ENCODE measurements at places on chromosomes 3 and 15.

- DNase-seq = no peak
Observed at GRCh38 chr3:46154311-46154710, 53.8 kb downstream of the CCR1 start.

GRCh38 chr3:55267206-55267930, 219.7 kb downstream of the WNT5A start:
- no peak for DNase-seq

DNA sequence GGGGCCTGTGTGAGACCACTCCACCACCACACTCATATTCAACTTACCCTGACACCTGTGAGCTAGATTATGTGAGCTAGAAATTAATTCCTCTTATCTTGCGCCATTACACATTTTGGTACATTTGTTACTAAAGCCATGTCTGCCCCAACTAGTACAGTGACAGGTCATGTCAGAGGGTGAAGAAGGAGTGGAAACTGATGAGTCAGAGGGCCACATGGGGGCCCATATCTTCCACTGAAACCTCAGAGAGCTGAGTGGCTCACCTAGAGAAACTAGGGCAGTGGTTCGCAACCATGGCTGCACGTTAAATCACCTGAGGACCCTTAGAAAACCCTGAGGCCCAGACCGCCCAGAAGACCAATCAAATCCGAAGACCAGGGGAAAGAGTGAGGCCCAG, 15.7 kb upstream of the MEF2A start:
- no peak for DNase-seq

DNA sequence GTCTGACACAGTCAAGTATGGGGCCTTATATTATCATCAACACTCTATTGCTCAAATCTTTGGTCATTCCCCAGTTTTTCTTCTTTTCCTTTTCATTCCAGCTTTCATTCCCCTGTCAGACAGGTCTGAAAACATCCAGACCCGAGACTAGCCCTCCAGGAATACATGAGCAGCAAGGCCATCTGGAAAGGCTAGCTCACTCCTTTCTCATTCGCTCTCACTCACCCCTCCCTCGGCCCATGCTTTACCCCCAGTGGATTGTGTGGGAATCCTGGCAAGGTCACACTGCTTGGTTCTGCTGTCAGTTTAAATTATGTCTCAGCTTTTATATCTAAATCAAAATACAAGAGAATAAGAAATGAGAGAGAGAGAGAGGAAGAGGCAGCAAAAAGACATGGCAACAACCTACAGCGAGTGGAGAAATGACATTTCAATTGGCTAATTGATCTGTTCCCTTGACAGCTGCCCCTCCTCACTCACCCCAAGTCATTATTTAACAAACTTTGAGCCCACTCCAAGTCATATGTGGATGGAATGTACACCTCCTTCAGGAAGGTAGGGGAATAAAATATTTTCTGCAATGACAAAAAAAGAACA, 962.2 kb downstream of the TUSC7 start:
- DNase-seq = no peak

Measured in GM10248 (cell line).